Ureter (tissue), 1 donor: ENCODE measurements at places on chromosomes 6 and 20. TPM values are rescaled to one million over a fixed set of nuclear protein-coding genes. Genes with fewer than 3 reads are reported as not detected.

GRCh38 chr20:53829255-53829723 lies 235.7 kb upstream of the ZNF217 start:
- DNase-seq: no peak

- DNase-seq: no peak
These were observed 80.8 kb upstream of the SLC22A16 start for GRCh38 chr6:110557199-110557598.

GRCh38 chr6:142395768-142396231 lies 94.0 kb downstream of the ADGRG6 start:
- no peak for DNase-seq

DNA sequence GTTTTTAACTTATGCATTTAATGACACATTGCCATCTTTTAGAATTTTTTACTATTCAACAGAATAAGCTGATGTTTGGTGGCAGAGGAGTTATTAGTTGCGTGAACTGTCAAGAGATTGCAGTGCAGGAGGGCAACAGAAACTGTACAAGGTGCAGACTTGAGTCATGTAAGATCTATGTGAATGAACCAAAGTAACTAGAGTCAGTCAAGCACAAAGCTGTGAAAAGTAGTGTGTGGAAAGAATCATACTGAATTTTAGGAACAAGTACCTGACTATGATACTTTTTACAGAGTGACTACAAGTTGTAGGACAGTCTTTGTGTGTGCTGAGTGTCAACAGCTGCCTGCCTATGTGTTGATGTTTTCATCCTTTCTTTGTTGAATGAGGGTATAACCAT lies 2.7 kb upstream of the C6orf163 start:
- no peak for DNase-seq

DNA sequence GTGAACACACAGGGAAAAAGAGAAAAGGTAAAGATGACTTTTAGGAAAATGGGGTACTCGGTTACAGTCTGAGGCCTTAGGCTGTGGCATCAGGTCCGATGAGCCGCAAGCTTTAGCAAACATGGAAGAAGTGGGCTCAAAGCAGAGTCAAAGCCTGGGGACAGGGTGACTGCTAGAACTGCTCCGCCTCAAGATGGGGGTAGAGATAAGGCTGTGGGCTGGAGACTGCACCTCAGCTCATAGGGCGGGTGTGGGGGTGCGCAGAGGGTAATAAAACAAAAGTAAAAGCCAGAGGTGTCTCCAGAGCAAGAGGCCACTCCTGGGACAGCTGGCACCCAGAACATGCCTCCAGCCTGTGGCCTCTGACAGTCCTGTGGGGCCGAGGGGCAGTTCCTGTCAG lies 21.3 kb upstream of the SYNDIG1 start:
- no peak for DNase-seq

GRCh38 chr20:45269056-45269455 lies 14.7 kb upstream of the SLPI start:
- DNase-seq: no peak

PRND gene
- total RNA-seq: not detected
